Body of pancreas (tissue), 4 donors: ENCODE measurements at places on chromosomes 16 and 17.

- H3K36me3 ChIP-seq: no peaks in the 10 kb centered on the region
- no peak for DNase-seq
- H3K27me3 ChIP-seq: no peaks in the 10 kb centered on the region
- peaks cover 61% of the 10 kb centered on the region for H3K4me1 ChIP-seq
- no peak overlapping the region for H3K27ac ChIP-seq
Observed at GRCh38 chr16:85579923-85580580, 33.1 kb upstream of the GSE1 start.

DNA sequence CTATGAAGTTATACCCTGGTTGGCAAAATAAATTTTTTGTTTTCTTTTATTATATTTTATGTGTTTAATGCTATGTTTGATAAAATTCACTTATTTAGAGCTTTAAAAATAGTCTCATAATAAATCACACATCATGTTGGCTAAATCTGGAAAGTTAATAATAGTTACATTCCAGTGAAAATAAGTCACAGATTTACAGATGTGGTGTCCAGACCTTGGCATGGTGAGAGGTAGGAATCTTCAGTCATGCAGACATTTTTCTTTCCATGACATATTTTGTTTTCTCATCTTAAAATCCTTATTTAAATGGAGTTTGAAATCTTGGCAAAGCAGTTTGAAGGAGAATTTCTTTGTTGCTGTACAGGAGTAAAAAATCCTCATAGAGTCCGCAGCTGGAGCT, 48.1 kb upstream of the GOSR1 start:
- no peaks in the 10 kb centered on the region for H3K4me1 ChIP-seq
- no peaks in the 10 kb centered on the region for H3K36me3 ChIP-seq
- no peak overlapping the region for H3K27ac ChIP-seq
- no peak for DNase-seq

DNA sequence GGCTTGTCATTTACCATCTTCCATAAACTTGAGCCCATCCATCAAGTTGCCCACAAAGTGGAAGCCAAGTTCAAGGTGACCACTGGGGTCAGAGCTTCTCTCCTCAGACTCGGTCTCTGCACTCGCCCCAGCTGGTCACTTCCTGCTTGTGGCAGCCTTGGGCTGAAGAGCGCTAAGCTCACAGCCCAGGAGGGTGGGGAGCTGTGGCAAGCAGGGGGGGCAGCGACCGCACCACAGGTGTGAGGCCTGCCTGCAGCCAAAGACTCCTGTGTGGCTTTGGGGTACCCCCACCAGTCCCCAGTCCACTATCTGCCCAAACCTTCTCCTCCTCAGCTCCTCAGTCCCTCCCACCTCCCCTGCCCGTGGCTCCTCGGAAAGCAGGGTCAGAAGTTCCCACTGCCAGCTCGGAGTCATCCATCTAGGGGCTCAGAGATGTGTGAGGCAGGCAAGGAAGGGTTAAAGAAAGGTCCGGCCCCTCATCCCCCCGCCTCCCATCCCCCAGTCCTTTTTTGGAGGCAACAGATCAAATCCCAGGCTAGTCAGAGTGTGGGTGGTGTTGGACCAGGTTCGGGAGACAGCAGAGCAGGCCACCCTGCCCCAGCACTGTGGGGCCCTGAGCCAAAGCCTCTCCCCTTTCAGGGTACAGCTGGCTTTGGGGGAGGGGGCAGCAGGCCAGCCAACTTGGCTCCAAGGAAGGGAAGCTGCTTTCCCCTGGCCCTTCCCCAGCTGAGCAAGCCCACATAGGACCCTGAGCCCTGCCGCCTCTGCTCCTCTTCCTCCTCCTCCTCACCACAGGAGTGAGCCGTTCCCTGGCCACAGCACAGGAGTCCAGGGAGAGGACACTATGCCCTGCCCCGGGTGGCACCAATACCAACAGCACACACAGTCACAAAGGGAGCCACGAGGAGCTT, 3.2 kb downstream of the CSF3 start:
- H3K27ac ChIP-seq: no peak overlapping the region
- no peak overlapping the region for H3K4me3 ChIP-seq
- peaks cover 11% of the 10 kb centered on the region for H3K36me3 ChIP-seq
- DNase-seq: no peak
- H3K4me1 ChIP-seq: peaks cover 25% of the 10 kb centered on the region

GRCh38 chr17:78238823-78239488, 7.5 kb downstream of the TMEM235 start:
- no peaks in the 10 kb centered on the region for H3K27me3 ChIP-seq
- no peak overlapping the region for H3K27ac ChIP-seq
- no peak for DNase-seq
- no peaks in the 10 kb centered on the region for H3K36me3 ChIP-seq
- H3K4me1 ChIP-seq: no peaks in the 10 kb centered on the region

- H3K36me3 ChIP-seq: peaks cover 5% of the 10 kb centered on the region
- peak overlapping the region; percentile 21 for H3K27ac ChIP-seq
- peaks cover 32% of the 10 kb centered on the region for H3K4me1 ChIP-seq
- DNase-seq: no peak
Observed at GRCh38 chr17:74452033-74452840, 14.2 kb upstream of the CD300A start.

- peaks cover 7% of the 10 kb centered on the region for H3K4me1 ChIP-seq
- H3K27me3 ChIP-seq: no peaks in the 10 kb centered on the region
- H3K36me3 ChIP-seq: no peaks in the 10 kb centered on the region
- no peak for DNase-seq
- no peak overlapping the region for H3K27ac ChIP-seq
Observed at GRCh38 chr17:58421711-58422110, 4.4 kb upstream of the RNF43 start.

DNA sequence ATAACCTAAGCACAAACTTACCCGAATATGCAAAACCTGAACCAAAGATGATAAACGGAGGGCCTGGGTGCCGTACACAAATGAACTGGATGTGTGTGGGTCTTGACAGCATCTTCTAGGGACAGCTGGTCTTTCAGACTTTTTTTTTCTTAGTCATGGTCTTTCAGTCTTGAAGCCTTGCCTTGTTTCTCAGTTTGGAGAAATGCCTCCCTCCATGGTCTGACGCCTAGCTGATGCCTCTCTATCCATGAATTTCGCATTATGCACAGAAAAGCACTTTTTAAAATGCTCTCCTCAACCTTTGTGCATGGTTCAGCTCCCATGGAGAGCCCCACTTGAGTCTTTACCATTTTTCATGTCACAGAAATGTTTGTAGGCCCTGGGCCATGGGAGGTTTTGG, 52.8 kb upstream of the LYRM9 start:
- H3K27ac ChIP-seq: no peak overlapping the region
- peaks cover under 1% of the 10 kb centered on the region for H3K4me1 ChIP-seq
- no peak overlapping the region for H3K4me3 ChIP-seq
- no peaks in the 10 kb centered on the region for H3K36me3 ChIP-seq

GRCh38 chr16:4489030-4489429, 12.8 kb downstream of the HMOX2 start:
- H3K27ac ChIP-seq: no peak overlapping the region
- no peaks in the 10 kb centered on the region for H3K27me3 ChIP-seq
- H3K36me3 ChIP-seq: no peaks in the 10 kb centered on the region
- no peak overlapping the region for H3K4me3 ChIP-seq

GRCh38 chr16:20214401-20214800, 112.9 kb downstream of the GP2 start:
- no peak for DNase-seq
- H3K36me3 ChIP-seq: no peaks in the 10 kb centered on the region
- no peak overlapping the region for H3K4me3 ChIP-seq
- H3K27ac ChIP-seq: no peak overlapping the region
- no peaks in the 10 kb centered on the region for H3K27me3 ChIP-seq
